ENCODE measurements at places on chromosomes 12 and 14. TPM values are rescaled to one million over a fixed set of nuclear protein-coding genes. Genes with fewer than 3 reads are reported as not detected.

The PUS7L gene
- 35.8 TPM for total RNA-seq

The TEX22 gene
- total RNA-seq = 1.6 TPM

The DLK1 gene
- total RNA-seq = 112 TPM

The OR4E2 gene
- not detected for total RNA-seq

The POLE2 gene
- 14.3 TPM for total RNA-seq

Data from camera-type eye (tissue), 1 donor.